ENCODE measurements at places on chromosomes 2 and 18. TPM values are rescaled to one million over a fixed set of nuclear protein-coding genes. Genes with fewer than 3 reads are reported as not detected.

RAMP1 gene
- 65.3 TPM for total RNA-seq

ABCG8 gene
- 0.06 TPM for total RNA-seq

DNA sequence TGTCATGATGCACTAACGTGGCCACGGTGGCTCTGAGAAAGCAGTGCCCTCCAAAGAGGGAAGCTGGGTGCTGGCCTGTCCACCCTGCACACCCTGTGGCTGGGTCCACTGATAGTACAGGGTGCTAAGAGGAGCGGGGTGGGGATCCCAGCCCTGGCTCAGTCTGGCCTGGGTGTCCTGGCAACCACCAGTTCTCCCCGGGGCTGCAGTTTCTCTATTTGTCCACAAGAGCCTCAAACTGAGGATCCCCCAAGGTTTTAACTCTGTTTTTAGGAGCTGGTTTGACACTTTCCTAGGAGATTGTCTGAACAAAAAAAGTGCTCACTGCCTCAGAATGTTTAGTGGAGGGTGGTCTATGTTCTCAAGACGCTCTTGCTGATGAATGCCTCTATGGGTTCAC, 29.0 kb downstream of the EDAR start:
- no peaks in the 10 kb centered on the region for H3K36me3 ChIP-seq
- H3K27ac ChIP-seq, result no peak overlapping the region
- no peak overlapping the region for H3K4me3 ChIP-seq
- DNase-seq, result no peak
- no peaks in the 10 kb centered on the region for H3K27me3 ChIP-seq

NEU4 gene
- total RNA-seq, result not detected

CTNNA2 gene
- 12.1 TPM for total RNA-seq

- H3K36me3 ChIP-seq, result no peaks in the 10 kb centered on the region
- no peak for DNase-seq
- no peaks in the 10 kb centered on the region for H3K27me3 ChIP-seq
- H3K4me1 ChIP-seq, result no peaks in the 10 kb centered on the region
- H3K4me3 ChIP-seq, result no peak overlapping the region
Observed at GRCh38 chr2:179059026-179059700, 9.2 kb upstream of the CCDC141 start.

SMYD1 gene
- total RNA-seq, result not detected

DNA sequence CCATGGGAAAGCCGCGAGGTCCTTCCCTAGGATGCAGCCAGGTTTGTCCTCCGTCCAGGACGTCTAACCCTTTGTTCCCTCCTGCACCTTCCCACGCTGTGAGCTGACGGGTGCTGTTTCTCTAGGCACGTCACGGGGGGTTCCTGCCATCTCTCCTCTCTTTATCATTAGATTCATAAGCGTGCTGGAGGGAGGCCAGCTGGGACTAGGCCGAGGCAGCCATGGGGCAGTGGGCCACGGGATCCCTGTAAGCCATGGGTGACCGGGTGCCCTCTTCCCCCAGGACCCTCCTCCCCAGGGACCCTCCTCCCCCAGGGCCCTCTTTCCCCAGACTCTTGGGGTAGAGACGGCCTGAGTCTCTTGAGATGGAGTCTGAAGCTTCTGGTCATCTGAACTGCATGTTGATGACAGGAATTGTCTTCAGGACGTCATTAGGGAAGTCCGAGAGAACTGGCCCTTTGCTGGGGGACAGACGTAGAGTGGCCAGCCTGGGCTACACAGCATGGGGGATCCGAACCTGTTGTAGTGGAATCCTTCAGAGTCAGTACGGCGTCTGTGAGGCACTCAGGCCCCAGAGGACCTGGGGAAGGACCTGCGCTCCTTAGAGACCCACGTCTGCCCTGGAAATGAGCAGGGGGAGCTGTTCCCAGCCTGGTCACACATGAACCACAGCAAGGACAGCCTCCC, 108.1 kb downstream of the TPO start:
- no peaks in the 10 kb centered on the region for H3K36me3 ChIP-seq
- no peaks in the 10 kb centered on the region for H3K4me1 ChIP-seq
- DNase-seq, result no peak
- no peaks in the 10 kb centered on the region for H3K27me3 ChIP-seq
- no peak overlapping the region for H3K4me3 ChIP-seq
- no peak overlapping the region for H3K27ac ChIP-seq

DNA sequence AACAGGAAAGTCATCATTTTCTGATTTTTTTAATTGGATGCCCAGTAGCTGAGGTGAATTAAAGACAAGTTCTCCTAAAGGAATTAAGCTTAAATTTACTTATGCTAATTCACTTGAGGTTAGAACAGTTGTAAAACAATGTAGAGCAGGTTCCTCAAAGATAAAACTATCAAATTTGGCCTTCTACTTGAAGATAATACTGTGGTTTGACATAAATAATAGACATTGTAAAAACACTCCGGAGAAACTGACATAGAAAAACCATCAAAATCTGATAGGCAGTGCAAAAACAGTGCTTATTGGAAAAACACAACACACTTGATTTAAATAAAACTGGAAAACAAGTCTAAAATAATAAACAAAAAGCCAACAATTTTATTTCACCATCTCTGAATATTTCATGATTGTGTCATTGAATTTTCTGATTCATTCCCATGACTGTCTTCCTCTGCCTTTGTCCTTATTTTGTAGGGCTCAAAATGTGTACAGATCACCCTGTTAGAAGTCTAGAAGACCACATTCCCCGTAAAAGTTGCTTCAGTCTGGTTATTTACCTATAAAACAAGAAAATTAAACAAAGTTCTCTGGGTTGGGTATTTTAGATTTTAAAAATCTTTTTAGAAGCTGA, 28.3 kb upstream of the SLC40A1 start:
- DNase-seq, result no peak
- no peak overlapping the region for H3K4me3 ChIP-seq
- peaks cover 13% of the 10 kb centered on the region for H3K4me1 ChIP-seq
- H3K36me3 ChIP-seq, result no peaks in the 10 kb centered on the region
- H3K27ac ChIP-seq, result no peak overlapping the region
- H3K27me3 ChIP-seq, result no peaks in the 10 kb centered on the region

Measured in pancreas (tissue), 10 donors.